Stimulated activated CD4-positive, alpha-beta T cell treated with anti-CD3 and anti-CD28 coated beads, Interleukin-12 subunit alpha, Interleukin-12 subunit beta, amount 100 ng/mL, for 24 hours (primary cell): ENCODE measurements at places on chromosomes 6 and 20.

- DNase-seq, result no peak
Measured at GRCh38 chr6:166848979-166849748, 107.2 kb downstream of the RNASET2 start.

DNA sequence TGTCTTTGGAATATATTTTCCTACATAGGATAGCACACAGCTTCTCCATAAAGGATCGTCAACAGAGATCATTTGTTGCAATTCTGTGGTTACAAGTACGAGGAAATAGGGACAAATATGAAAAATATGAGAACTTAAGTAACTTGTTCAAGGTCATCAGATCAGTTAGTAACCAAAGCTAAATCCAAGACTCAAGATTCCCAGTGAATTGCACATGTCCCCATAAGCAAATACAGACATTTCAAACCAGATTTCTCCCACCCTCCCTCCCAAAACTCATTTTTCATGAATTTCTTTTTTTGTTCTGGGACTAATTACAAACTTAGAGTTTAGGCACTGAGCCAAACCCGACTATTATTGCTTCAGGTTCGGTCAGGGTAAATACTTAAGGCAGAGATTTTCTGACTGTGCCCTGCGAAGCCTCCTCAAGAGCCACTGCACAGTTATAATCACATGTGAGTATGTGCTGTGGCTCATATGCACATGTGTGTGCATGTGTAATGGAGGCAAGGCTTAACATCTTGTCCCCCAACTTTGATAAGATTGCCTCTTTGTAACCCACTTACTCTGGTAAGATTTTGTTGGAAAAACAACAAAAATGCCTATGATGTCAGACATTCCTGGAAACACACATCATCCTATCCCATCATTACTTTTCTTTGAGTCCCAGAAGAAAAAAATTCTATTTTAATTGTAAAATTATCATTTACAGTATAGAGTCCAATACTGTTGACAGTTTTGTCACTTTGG lies 216.2 kb downstream of the CD83 start:
- no peak for DNase-seq

DNA sequence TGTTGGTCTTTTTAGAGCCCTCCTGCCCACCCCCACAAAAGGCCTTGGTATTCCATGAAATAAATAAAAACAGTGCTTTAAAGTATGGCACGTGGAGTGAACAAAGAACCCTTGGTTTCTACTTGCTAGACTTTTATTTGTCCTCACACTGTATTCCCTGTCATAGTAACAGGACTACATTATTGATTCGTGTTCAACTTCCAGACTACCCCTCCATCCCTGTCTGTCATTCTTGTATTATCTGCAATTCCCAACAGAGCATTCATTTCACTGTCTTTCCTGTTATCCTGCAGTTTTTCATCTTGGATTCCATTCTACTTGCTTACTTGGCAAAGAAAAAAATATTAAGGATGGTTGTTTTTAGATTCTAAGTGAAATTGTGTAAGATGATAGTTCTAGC lies 307.4 kb upstream of the CNR1 start:
- DNase-seq, result no peak

DNA sequence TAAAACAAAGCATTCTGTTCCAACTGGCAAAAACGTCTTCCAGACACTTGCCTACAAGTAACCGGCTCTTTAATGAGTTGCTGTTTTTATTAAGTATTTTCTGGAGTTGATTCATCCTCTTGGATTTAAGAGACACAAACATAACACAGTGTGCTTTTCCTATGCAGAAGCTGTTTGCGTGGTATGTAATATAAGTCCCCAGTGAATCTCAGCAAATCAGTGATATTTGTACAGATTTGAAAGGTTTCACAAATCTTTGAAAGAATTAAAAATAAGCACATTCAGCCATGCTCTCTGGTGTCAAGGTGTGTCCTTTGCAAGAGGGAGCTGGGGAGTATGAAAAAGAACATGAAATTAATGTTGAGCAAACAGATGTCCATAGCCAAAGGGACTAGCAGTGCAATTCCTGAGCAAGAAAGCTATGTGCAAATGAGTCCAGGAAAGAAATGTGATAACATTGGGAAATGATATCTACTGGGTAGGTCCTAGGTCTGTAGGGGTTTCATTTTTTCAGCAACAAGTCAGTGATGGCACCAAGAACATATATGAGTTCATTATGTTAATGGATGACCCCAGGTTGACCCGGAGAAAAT lies 170.1 kb upstream of the PHACTR1 start:
- DNase-seq, result no peak
